ENCODE measurements at places on chromosomes 2 and 18.

DNA sequence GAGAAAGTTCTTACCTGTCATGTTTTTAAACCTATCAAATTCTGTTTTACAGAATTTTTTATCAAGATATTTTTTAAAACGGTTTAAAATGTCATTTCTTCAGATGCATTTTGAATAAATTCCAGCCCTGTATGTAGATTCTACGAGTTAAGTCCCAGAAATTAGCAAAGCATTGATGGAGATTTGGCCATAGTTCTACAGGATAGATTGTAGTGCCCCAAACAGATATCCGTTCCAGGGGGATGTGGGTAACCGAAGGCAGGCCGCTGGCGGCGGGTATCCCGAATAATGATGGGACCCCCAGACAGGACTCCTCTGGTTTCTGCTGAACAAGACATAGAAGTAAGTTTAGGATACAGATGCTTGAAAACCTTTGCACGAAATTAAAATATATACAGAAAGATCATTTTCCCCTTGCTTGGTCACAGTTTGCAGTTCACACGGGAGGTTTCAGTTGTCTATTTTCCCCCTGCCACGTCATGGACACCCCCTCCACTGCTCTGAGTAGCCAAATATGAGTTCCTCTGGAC is 755 bp downstream of the NOL4 start:
- DNase-seq = no peak

DNA sequence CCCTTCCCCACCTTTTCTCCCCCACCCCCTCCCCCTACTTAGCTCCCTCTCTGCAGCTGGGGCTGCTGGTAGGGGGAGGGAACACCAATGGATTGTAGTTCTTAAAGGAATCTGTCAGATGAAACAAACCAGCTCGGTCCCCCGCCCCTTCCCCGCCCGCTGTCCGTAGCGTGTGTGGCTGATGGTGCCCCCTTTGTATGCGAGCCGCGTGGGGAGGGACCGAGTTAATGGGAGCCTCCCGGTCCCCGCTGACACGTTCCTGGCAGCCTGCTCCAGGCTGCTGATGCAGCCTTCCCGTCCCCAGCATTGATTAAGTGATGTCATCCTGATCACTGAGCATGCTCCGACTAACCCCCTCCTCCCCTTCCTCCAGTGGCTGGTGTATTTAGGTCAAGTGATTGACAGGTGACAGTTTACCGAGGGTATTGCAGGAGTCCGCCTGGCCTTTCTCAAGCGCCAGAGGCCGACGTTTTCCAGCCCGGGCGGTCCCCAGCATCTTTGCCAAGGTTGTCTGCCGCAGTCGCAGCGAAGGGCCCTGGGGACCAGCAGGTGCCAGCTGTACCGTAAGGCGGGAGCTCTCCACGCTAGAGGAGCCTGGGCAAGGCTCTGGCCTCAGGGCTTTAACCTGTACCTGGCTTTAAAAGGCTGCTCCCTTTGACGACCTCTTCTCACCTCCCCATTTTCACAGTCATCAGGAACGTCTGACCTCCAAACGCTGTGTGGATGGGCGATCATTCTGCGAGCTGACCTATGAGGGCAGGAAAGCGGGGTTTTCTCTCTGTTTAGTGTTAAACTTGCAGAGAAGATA is 1.8 kb downstream of the KIF5C start:
- DNase-seq = peak; percentile 45

GRCh38 chr2:112010751-112011150 is 44.3 kb upstream of the TMEM87B start:
- DNase-seq = no peak

GRCh38 chr18:56575819-56576663 is 62.4 kb downstream of the TXNL1 start:
- DNase-seq = no peak

- no peak for DNase-seq
Observed at GRCh38 chr2:240230291-240230931, 90.0 kb upstream of the OTOS start.

All from activated T-cell treated with anti-CD3 and anti-CD28 coated beads for 4 hours (primary cell).